Natural killer cell treated with Interleukin-12 subunit alpha and Interleukin-12 subunit beta and Interleukin-15 and Interleukin-18, amount 100 ng/mL, for 72 hours (primary cell): ENCODE measurements at places on chromosomes 7 and 10. TPM values are rescaled to one million over a fixed set of nuclear protein-coding genes. Genes with fewer than 3 reads are reported as not detected.

The KNDC1 gene
- 0.36 TPM for total RNA-seq

The TACR2 gene
- not detected for total RNA-seq

The ACBD7 gene
- 0.90 TPM for total RNA-seq

The COMMD3 gene
- total RNA-seq, result 55.8 TPM

The PROSER2 gene
- 1.2 TPM for total RNA-seq

The ALOX5 gene
- 7.5 TPM for total RNA-seq

The MKX gene
- total RNA-seq, result 0.86 TPM

The A1CF gene
- total RNA-seq, result not detected

The FGL2 gene
- 1.0 TPM for total RNA-seq

The AKR1C4 gene
- not detected for total RNA-seq

The GAD2 gene
- not detected for total RNA-seq

The PAPOLB gene
- not detected for total RNA-seq

The GRM3 gene
- not detected for total RNA-seq

The SORCS1 gene
- not detected for total RNA-seq

The UPK3BL2 gene
- 105 TPM for total RNA-seq

The FGFR2 gene
- total RNA-seq, result 0.73 TPM

The SLC26A5 gene
- not detected for total RNA-seq

The INHBA gene
- total RNA-seq, result 1.1 TPM

The EPHA1 gene
- 0.21 TPM for total RNA-seq

The ARMH3 gene
- 36.5 TPM for total RNA-seq

The CDHR1 gene
- 10.2 TPM for total RNA-seq

The TET1 gene
- total RNA-seq, result 0.31 TPM

The FAM25C gene
- not detected for total RNA-seq

The CALHM3 gene
- total RNA-seq, result not detected

The CYP2W1 gene
- not detected for total RNA-seq

The CALML3 gene
- not detected for total RNA-seq

The SMARCD3 gene
- total RNA-seq, result 1.2 TPM

The PFKP gene
- 239 TPM for total RNA-seq

The NPC1L1 gene
- not detected for total RNA-seq

The IGFBP3 gene
- not detected for total RNA-seq

The SKIDA1 gene
- not detected for total RNA-seq

The NRCAM gene
- not detected for total RNA-seq

The ADGRA1 gene
- not detected for total RNA-seq

The MPP7 gene
- total RNA-seq, result 2.7 TPM

The HYAL4 gene
- total RNA-seq, result not detected

The CPA1 gene
- not detected for total RNA-seq

The PRKAR1B gene
- total RNA-seq, result 9.8 TPM

The EGFR gene
- total RNA-seq, result not detected

The GPR85 gene
- total RNA-seq, result 0.08 TPM

The WDR86 gene
- total RNA-seq, result not detected

The FAM171A1 gene
- total RNA-seq, result 0.24 TPM

The TSPAN13 gene
- total RNA-seq, result 4.1 TPM

The PLXNA4 gene
- 0.14 TPM for total RNA-seq

The NEBL gene
- not detected for total RNA-seq

The TEX36 gene
- not detected for total RNA-seq

The RSBN1L gene
- 19.0 TPM for total RNA-seq
